ENCODE measurements at places on chromosomes 7 and 10. TPM values are rescaled to one million over a fixed set of nuclear protein-coding genes. Genes with fewer than 3 reads are reported as not detected.

PLAU gene
- not detected for total RNA-seq

- H3K4me3 ChIP-seq, result no peak overlapping the region
- H3K27me3 ChIP-seq, result no peaks in the 10 kb centered on the region
- H3K27ac ChIP-seq, result no peak overlapping the region
- no peak for DNase-seq
- H3K4me1 ChIP-seq, result no peaks in the 10 kb centered on the region
Observed at GRCh38 chr10:30170814-30171213, 111.4 kb upstream of the JCAD start.

DNA sequence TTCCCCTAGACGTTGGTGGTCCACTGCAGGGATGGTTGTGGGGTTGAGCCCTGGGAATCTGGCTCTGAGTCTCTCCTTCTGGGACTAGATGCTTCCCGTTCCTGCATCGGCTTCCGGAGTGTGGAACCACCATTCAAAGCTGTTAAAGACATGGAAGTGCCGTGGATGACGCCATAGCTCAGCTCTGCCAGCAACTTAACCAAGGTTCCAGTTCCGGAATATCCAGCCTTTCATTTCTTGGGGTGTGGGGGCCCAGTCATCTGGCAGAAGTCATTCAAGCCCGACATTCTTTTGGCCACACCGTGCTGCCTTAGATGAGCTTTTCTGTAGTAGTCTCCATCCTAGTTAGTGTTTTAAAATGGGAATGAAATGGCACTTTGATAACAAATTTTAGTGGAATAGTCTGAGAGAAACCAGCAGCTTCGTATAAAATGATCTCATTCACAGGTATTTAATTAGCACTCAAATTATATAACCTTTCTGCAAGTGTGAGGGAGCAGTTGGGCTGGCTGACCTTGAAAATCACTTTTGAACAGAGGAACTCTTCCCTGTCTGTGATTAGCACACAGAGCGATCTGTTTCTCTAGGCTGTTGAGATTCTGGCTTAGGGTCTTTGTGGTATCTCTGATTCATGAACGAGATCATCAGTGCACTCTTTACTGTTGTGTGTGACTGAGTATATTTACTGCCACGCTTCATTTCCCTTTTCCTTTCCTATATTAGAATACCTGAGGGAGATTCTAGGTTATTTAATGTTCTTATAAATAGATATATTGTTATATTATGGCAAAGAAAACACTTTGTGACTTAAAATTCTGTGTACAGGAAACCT, 19.9 kb downstream of the LMTK2 start:
- no peak overlapping the region for H3K27ac ChIP-seq
- H3K36me3 ChIP-seq, result peaks cover 2% of the 10 kb centered on the region
- H3K27me3 ChIP-seq, result peaks cover 3% of the 10 kb centered on the region
- DNase-seq, result no peak

- no peaks in the 10 kb centered on the region for H3K36me3 ChIP-seq
- no peak for DNase-seq
- H3K27me3 ChIP-seq, result peaks cover 27% of the 10 kb centered on the region
- H3K27ac ChIP-seq, result no peak overlapping the region
Observed at GRCh38 chr10:43049081-43049551, 27.8 kb upstream of the RET start.

- no peak overlapping the region for H3K27ac ChIP-seq
- H3K4me3 ChIP-seq, result no peak overlapping the region
- no peak for DNase-seq
- peaks cover 3% of the 10 kb centered on the region for H3K4me1 ChIP-seq
Observed at GRCh38 chr10:29720149-29720548, 85.4 kb upstream of the SVIL start.

Measured in T-cell (primary cell).